ENCODE measurements at places on chromosomes 4 and X.
A peak's percentile ranks its signal among the peaks of the same experiment; 100 is the strongest.

- no peak for DNase-seq
These were observed 58.2 kb upstream of the C4orf50 start for GRCh38 chr4:6076391-6076790.

GRCh38 chrX:142503967-142504643, 299.0 kb upstream of the MAGEC2 start:
- DNase-seq = no peak

DNA sequence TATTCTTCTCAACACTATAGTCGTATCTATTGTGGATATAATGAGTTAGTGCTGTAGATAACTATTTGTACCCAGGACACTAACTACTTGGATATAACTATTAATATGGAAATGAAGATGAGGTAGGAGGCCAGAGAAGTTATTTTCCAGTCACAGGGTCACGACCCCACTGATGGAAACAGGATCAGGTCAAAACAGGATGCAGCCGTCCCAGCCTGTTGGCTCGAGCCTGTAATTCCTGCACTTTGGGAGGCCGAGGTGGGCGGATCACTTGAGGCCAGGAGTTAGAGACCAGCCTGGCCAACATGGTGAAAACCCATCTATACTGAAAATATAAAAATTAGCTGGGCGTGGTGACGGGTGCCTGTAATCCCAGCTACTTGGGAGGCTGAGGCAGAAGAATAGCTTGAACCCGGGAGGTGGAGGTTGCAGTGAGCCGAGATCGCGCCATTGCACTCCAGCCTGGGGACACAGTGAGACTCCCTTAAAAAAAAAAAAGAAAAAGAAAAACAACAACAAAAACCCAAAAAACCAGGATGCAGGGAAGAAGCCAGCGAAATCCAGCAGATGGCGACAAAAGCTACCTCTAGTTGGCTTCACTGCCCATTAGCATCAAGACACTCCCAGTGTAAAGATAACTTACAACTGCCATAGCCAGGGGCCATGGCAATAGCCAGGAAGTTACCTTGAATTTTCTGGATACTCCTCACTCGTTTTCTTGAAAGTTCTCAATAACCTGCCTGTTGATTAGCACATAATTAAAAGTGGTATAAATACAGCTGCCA, 37.9 kb upstream of the NKAP start:
- DNase-seq = peak; percentile 73

DNA sequence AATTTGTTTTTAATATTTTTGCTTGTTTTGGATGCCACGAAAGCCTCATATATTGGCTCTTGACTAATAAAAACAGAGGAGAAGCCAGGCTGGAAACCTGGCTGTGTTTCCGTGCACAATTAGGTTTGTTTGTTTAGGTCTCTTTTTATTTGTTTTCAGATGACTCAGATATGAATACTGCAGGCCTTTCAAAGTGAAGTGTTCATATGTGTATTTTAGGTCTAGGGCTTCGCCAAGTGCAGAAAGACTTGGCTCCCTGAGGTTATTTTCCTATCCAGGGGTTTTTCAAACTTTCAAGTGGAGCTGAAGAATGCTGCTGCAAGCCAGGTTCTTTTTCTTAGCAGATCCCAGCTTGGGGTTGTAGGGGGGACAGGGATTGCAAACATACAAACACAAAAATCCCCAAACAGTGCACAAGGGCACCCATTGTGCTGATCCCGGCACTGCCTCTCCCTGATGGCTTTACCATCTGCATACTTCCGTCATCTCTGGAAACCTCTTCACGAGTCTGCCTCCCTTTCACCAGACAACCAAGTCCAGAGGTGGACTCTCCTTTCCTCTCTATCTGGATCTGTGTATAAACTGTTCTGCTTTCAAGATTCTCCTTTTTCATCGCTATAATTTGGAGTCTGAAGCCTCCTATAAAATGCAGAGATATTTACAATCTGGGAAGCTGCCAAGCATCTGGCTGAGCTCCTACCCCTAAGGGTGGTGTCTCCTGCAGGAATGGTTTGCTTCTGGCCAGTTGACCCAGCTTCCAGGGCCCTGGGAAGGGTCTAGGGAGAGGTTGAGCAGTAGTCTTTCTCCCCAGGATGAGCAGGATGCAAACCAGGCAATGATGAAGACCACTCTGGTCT, 108.6 kb downstream of the SMIM20 start:
- DNase-seq = no peak

DNA sequence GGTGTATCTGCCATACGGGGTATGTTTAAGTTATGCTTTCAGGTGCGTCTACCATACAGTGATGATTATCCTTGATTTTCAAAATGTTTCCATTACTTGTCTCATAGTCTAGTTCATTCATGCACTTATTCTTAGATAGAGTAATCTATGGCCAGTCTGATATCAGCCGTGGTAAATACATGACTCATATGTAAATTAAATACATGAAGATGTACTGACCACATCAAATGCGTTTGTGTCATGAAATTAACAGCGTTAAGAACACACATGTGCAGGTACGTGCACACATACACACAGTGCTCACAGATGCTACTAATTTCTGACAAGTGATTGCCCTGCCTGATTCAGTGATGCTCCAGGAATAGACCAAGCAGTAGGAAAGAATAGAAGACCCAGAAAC, 75.2 kb upstream of the EXOC1L start:
- DNase-seq = no peak

- no peak for DNase-seq
These were observed 43.0 kb upstream of the MSANTD1 start for GRCh38 chr4:3205995-3206394.

DNA sequence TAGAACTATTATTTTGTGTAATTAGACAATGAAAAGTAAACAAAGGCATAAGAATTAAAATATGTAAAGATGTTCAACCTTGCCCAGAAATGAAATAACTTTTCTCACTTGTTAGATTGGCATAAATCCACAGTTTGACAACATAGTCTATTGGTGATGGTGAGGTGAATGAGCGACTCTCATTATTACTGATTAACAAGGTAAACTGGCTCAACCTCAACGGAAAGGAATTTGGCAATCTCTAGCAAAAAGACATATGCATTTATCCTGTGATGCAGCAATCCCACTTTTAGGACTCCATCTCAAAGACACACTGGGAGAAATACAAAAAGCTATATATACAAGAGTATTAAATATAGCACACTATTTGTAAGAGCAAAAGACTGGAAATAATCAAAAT, 22.3 kb downstream of the UBA6 start:
- DNase-seq = no peak

DNA sequence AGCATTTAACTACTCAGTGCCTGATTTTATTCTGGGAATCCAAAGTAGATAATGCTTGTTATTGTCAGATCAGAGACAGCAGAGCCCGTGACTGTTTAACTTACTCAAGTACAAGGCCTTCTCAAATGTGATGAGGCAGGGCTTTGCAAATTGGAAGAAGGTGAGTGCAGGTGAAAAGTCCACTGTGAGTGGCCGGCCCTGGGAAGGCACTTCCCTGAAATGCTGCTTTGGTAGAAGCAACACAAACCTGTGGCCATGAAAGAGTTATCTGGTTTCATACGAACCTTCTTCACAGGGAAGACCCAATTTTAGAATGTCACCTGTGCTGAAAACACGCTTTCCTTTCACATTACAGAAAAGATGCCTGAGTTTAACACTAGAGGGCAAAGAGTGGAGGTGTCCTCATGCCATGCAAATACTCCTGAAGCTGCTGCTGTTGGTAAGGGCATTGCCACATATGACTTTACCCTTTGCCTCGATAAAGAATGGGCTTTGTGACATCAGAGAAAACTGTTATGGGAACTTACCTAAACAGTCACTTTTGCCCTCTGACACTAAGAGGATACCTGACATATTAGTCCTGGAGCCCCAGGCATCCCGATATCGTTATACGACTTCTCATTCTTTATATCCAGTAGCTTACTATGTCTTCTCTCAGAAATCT, 8.0 kb downstream of the PPARGC1A start:
- no peak for DNase-seq

GRCh38 chr4:55029821-55030503, 95.4 kb downstream of the KDR start:
- no peak for DNase-seq

DNA sequence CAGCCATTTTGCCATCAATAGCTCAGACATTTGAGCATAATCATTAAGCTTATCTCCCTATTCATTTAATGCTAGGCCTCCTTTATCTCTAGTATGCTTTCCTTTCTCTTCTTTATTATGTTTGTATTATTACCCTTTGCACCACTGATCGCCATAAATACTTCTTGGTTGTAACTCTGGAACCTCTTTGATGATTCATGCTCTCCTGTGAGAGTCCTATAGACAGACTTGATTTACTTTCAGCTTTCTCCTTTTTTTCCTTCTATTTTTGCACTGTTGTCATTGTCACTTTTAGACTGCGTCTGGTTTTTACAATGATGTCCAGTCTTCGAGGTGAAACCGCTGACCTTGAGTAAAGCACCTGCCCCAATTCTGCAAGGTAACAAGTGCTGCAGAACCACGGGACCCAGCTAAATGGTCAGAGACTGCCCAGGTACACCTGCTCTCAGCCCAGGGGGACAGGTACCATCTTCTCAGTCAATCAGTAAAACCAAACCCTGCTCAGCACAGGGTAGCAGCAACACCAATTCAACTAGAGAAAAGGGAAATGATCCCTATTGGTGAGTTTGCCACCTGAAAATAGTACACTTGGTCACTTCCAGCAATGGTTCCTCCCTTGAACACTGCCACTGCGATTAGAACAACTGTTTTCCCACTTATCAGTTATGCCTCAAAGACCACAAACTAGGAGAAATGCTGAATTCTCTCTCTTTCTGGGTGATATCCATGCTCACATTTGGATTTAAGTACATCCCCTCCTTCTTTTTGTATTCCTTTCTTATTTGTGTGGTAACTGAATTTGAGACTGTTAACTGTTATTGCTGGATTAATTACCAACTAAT, 125.1 kb downstream of the MAML3 start:
- DNase-seq = no peak

- DNase-seq = no peak
These were observed 304.7 kb upstream of the GATB start for GRCh38 chr4:152065545-152065944.

DNA sequence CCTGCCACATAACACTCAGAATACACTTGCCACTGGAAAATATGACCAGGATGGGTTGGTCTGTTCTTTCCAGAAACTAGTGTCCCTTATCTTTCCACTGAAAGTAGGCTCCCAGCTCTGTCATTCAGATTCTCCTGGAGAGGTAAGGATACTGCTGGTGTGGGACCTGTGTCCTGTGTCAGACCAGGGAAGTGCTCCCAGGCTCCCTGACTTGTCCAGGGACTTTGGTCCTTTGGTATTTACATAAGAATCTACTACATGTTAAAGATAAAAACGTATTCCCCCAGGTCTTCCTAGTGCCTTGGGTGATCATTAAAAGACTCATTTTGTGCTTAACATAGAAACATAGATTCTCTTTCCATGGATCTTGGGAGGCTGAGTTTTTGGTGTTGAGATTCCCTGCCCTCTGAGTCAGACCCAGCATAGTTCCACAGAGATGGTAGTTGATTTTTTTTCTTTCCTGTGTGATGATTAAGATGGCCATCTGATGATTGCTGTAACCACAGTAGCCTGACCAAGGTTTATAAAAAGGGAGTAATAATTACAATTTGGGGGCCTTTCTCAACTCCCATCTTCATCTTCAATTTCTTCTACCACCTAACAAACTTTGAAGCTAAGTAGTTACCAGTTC, 159.8 kb upstream of the JADE1 start:
- DNase-seq = no peak

- no peak for DNase-seq
These were observed 199.3 kb upstream of the ADAMTS3 start for GRCh38 chr4:72768364-72768763.
